Fibroblast of skin of right quadriceps (primary cell): ENCODE measurements at places on chromosomes 11 and 22.

- DNase-seq, result no peak
Measured at GRCh38 chr11:17538054-17538453, 6.2 kb downstream of the USH1C start.

DNA sequence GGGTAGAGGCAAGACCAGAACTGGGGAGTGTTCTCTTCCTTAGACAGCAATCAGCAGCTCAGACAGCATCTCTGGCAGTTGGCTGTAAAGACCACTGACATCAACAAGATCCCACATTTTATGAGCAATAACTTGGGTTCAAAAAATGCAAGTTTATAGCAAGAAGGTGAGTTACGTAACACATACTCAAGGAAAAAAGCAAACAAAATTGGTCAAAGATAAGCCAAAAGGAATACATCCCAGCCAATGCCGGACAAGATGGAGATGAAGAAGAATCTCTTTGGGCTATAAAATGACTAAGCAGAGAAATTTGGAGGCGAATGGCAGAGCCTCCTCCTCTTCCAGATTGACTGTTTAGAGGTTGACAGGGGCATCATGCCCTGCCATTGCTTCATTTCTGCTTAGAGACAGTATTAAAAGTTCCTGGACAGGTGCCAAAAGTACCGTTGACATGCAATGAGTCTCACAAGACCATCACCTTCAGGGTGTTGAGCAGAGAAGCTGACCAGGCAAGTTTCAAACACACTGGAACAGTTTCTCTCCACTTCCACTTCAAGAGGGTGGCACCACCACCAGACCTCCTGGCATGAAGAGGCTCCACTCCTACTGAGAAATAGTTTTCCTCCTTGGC is 55.9 kb downstream of the ENDOD1 start:
- DNase-seq, result no peak

DNA sequence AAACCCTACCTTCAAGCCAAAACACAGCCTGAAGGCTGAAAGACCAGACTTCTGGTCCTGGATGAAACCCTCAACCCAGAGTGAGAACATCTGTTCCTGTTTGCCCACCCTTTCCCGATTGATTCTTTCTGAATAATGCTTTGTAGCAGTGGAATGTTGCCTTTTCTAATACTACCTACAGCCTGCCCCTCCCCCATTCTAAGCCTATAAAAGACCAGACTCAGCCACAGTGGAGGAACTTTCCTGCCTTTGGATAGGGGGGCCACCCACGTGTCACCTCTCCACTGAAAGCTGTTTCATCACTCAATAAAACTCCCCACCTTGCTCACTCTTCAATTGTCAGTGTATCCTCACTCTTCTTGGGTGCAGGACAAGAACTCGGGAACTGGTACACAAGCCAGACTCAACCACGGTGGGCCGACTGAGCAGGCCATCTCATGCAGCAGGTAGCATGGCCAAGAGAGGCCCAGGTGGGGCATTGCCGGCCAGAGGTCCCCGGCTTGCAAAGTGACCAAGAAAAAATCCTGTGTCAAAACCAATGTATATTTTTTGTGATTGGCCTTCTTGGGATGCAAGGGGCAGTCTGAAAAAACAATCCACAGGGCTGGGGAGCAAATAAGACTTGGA is 6.6 kb upstream of the APOL6 start:
- no peak for DNase-seq

DNA sequence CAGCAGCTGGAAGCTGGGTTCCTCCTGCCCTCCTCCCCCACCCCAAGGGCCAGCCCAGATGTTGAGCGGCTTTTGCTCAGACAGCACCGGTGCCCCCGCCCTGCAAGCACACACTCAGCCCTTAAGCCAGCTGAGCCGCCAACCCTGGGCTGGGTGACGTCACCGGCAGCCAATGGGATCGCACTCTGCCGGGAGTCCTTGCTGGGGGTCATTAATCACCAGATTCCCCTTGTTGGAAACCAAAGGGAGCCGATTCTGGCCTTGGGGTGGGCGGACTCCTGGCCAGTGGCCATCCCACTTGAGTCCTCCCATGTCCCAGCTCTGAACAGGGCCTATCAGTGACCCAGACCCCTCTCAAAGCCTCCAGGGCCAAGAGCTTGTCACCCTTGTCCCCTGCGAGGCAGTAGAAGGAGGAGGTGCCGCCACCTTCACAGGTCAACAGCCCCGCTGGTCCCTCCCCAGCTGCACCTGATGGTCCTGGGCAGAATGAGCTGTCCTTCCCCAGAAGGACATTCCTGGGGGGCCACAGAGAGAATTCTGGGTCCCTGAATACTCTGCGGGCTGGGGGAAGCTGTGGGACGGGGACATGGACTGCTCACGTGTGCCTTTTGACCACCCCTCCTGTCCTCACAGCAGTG is 7.4 kb downstream of the DUSP8 start:
- DNase-seq, result peak; percentile 86

DNA sequence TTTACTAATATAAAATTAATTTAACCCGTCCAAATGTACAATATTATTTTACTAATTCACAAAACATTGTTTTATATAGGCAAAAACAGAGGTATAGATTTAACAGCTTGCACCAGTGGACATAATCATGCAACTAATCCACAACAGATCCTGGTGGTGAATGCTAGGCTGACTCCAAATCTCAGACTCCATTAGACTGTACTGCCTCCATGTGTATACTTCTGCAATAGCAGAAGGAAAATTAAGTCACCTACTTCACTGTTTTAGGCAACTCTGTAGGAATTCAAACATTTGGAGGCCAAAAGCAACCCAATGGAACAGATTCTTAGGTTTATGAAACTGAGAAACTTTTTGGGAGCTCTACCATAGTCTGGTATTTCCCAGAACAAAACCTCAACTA is 30.0 kb upstream of the RAB39A start:
- peak; percentile 52 for DNase-seq

DNA sequence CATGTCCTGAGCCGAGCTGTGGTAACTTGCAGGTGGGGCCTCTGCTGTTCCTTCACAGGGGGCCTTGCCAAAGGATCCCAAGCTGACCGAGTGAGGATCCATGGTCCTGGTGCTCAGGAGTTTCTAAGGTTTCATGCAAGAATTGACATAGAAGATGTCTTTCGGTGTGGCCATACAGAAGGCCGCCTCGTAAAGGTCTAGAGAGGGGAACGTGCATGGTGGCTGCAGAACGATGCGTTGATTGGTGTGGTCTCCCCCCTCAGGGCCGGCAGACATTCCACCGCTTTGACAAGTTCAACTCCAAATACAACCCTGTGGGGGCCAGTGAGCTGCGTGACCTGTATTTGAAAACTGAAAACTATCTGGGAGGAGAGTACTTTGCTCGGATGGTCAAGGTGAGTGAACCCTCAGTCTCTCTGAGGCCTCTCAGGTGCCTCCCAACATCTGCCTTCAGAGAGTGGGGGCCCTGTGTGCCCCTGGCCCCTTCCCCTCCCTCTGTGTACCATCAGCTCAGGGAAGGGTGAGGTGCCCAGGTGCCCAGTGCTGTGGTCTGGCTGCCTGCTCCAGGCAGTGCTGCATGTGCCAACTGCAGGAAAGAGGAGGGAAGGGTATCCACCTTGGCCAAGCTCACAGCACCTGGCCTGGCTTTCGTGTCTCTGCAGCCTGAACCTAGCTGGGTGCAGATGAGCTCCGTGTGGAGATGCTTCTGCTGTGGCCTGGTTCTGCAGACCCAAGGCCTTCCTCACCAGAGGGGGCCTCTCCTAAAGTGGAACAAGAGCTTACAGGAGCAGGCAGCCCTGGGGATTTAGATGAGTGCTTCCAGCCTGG is 39.8 kb downstream of the AMPD3 start:
- no peak for DNase-seq

DNA sequence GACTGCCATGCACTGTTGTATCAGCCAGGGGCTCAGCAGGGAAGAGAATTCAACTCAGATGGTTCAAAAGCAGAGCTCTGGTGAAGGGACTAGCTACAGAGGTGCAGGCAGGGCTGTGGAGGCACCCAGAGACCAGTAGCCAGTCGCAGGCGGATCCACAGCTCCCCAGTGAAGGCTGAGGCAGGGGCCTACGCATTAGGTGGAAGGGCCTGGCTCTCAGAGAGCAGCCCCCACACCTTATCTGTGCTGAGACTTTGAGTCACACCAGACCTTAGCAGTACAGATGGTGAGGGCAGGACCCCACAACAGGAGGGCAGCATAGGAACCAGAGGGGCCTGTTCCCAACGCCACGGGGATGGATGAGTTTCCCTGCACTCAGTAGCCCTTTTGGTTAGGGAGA is 189.6 kb downstream of the DSCAML1 start:
- DNase-seq, result no peak

- DNase-seq, result no peak
Measured at GRCh38 chr11:123536690-123537437, 106.8 kb downstream of the GRAMD1B start.

DNA sequence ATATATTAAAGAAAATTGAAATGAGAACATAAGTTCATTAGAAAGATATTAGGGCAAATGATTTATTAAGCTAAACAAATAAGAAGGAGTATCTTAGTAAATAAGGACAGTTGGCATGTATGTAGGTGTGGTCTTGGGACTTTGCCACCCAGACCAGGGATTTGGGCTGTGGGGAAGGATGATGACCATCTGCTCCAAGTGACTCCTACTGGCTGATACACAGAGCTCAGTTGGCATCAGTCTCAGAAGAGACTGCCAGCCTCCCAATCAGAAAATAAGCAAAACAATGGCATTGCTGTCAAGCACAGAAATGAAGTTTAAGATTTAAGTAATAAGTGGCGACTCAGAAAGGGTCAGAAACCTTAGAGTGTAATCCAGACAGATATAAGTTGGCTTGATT is 49.5 kb downstream of the PAX6 start:
- no peak for DNase-seq

- DNase-seq, result no peak
Measured at GRCh38 chr11:10051868-10052586, 242.0 kb downstream of the SBF2 start.

- no peak for DNase-seq
Measured at GRCh38 chr11:58928107-58928499, 11.2 kb upstream of the GLYATL1 start.

DNA sequence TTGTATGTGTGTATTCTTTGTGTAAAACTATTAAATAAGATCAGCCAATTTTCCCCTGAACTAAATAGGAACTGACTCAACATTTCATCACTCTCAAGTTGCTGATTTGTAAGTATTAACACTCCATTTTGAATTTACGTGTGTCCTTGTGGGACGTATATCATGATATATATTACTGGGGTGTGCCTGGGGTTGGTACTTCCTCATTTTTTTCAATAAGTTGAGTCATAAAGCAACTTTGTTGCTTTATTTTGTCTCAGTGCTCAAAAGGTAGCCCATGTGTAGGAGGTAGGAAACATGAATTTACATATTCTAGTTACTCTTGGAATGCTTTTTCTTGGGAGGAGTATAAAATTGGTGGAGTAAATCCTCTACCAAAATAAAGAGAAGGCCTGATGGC is 193.9 kb upstream of the RAG2 start:
- DNase-seq, result no peak

- no peak for DNase-seq
Measured at GRCh38 chr22:26547426-26547825, 35.2 kb upstream of the TFIP11 start.

DNA sequence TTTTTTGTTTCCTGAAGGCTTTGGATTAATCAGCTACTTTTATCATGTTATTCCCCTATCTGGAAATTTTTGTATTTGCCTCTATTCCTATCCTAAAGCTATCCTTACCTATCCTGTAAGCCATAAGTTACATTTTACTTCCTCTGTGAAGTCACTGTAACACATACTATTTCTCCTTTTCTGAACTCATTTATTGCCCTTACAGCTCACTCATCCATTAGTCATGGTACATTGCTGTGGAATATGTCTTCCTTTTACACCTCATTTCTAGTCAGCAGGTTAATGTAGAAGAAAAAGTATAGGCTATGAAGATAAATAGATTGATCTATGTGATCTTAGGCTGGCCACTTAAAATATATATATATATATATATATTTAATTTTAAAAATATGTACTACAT is 28.0 kb downstream of the SWAP70 start:
- peak; percentile 45 for DNase-seq

DNA sequence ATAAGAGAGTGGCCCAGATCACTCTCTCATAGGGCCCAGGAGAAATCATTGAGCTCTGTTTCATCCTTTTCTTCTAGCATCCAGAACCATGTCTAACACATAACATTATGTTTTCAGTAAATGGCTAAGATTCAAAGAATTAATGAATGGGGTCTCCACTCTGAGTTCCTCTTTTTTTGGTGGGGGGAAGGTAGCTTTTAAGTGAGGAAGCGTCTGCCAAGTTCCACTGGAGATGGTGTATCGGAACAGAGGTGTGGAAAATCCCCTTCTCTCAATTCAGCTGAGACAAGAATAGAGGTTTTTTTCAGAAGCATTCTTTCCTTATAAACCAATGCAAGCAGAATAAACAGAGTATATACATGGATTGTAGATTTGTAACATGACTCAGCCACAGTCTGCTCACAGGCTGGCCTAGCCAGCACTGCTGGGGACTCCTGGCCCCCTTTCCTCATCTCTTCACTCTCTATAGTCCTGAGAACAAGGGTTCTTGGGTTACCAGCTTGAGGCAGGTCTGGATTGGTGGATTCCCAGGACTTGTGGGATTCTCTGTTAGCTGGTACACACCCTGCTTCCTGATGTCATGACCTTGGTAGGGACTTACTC is 97.2 kb downstream of the TRAF6 start:
- peak; percentile 22 for DNase-seq

GRCh38 chr11:66112601-66113499 is 42.8 kb downstream of the PACS1 start:
- DNase-seq, result peak; percentile 93

DNA sequence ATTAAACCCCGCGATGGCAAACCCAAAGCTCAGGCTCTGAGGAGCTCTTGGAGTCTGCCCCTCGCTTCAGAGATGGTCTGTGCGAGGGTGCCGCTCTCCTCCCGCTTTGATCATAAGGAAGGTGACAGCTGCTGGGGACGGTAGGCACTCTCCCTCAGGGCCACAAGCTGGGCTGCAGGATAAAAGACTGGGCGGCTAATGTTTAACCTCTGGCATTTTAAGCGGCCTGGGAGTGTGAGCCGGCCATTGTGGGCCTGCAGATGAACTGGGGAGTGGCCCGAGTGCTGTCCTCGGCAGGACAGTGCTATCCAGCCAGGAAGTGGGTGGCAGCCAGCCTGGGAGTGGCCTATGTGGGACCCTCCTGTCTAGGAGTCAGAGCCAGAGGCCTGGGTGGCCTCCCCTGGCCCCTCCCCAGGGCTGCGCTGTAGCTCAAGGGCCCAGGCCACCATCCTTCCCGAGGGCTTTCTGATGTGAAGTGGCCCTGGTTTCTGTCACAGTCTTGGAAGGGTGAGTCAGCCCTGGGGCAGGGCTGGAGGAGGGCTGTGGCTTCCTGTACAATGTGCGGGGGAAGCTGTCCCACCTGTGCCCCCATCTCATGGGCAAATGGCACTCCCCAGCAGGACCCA is 58.7 kb upstream of the PRODH start:
- no peak for DNase-seq
